ENCODE measurements at places on chromosomes 13 and 19.
A peak's percentile ranks its signal among the peaks of the same experiment; 100 is the strongest.

DNA sequence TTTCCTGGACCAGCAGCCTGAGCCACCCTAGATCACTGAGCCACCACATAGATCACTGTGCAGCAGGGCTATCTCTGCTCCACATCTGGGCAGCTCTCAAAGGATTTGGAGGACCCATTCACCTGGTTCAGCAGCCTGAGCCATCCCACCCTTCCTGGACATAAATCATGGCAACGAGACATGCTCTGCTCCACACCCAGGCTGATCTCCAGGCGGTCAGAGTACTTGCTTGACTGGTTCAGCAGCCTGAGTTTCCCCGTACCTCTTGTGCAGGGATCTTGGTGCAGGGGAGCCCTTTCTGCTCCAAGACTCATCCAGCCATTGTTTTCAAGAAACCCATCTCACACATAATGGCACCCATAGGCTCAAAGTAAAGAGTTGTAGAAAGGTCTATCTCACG lies 195.3 kb downstream of the LIG4 start:
- DNase-seq: no peak

DNA sequence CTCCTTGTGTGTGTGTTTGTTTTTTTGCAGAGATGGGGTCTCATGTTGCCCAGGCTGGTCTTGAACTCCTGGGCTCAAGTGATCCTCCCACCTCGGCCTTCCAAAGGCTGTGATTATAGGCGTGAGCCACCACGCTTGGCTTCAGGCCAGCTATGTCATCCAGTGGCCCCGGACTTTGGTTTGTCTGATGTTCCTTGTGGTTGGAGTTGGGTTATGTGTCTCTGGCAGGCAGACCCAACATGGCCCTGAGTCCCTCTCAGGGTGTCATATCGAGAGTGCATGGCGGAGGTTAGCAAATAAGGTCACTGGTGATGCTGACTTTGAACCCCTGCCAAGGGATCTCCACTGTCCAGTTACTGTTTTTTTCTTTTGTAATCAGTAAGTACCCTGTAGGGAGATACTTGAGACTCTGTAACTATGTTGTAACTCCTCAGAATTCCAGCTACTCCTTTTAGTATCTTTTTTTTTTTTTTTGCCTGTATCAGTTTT lies 37.3 kb downstream of the SMARCA4 start:
- DNase-seq: no peak

DNA sequence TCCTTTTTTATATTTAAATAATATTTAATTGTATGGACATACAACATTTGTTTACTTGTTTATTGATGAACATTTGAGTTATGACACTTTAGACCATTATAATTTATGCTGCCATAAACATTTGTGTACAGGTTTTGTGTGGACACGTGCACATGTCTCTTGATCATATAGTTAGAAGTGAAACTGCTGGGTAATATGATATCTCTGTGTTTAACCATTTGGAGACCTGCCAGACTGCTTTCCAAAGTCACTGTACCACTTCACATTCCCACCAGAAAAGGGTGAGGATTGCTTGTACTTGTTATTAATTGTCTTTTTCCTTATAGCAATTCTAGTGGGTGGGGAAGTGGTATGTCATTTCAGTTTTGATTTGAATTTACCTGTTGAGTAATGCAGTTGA lies 145.6 kb upstream of the KLHL1 start:
- no peak for DNase-seq

DNA sequence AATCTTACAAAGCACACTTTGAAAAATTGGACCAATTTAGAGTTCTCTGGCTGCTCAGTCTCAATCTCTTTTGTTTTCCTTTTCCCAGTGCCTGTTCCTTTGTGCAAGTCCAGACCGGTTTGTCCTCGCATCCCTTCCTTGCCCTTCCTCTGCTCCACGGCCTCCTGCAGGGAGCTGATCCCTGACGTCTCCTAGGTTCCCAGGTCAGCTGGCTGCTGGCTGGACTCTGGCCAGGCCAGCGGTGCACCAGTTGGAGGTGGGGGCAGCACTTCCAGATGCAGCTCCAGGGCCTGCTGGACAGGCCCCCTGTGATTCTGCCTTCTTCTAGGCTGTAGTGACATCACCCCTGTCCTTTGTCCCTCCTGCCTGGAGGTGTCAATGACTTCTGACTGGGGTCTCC lies 44.0 kb upstream of the KPNA3 start:
- DNase-seq: no peak

DNA sequence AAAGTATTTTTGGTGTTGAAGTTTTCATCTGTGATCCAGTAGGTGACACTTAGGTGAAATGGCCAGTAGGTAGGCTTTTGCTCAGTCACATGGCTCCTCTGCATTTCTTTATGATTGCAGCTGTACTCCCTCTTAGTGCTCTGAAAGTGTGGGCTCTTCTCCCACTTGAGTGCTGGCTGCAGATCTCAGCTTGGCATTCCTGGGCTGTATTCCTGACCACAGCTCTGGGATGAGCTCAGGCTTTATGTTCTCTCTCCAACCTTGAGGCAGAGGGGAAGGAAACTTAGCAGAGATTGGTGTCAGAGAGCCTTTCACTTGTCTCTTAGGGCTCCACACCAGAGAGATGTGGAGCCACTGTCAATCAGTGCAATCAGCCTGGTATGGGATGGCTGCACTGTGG lies 254.3 kb downstream of the NDFIP2 start:
- peak; percentile 31 for DNase-seq

GRCh38 chr13:20136781-20137703 lies 23.8 kb downstream of the GJA3 start:
- no peak for DNase-seq

- DNase-seq: no peak
These were observed 835.0 kb upstream of the PCDH20 start for GRCh38 chr13:62250501-62251201.

DNA sequence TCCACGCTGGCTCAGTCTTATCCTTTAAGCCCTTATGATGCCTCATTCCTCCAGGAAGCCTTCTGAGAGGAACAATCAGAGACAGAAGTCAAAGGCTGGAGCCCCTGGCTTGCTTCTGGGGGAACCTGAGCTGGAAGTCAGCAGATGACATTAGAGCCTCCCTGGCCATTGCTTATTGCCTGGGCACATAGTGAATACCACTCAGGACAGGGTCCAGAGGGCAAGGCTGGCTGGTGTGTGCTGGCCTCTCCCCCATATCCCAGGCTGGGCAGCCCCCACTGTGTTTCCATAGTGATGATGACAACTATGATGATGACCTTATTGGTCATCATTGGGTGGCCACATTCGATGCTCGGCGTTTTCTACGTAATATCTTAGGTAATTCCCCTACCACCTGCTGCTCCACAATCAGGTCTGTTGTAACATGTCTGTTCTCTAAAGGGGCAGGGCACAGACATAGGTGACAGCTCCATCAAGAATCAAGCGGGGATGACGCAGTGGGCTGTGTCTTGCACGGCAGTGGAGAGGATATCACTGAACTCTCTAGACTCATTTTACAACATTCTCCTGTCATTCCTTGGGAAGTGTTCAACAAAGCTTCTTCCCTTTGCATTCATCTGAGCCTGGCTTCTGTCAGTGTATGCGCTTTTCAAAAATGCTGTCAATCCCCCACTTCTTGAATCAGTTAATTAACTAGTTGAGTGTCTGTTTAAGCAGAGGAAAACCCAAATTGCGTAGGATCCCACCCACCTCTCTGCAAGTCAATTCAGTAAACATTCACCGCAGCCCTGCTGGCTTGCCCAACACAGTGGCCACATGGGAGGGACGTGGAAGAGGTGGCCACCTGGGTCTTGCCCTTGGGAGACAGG lies 89.4 kb upstream of the TSHZ3 start:
- DNase-seq: no peak

DNA sequence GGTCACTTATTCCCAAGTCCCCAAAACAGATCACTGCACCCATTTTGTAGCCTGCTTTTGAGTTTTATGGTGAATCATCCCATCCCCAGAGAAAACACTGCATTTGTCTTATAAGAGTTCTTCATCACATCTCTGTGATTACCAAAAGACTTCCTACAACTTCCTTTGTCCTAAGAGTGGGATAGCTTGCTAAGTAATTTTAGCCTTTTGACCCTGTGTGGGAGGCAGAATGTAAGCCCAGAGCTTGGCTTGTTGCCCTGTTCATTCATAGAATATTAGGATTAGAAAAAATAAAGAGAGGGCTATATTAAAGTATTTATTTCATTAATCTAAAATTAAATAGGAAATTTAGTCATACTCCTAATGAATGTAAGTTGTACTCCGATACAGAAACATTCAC lies 213.3 kb downstream of the MZT1 start:
- peak; percentile 9 for DNase-seq

DNA sequence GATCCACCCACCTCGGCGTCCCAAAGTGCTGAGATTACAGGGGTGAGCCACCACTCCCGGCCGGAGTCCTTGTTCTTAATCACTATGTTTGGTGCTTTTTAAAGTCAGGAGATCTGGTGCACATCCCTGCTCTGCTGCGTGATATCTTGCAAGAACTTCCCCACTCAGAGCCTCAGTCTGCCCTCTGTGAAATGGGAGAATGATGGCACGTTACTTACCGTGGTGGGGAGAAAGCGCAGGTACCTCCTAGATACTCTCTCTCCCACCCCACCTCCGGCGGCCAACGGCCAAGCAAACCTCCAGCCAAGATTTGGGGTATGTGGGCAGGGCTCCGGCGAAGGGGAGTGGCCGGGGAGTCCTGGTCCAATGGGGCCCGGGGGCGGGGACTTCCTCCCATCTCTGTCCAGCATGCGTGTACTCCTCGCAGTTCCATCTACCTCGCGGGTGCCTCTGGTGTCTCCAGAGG lies at the start of gene RYR1:
Gene RYR1, plus strand, starts transcription at position 424 of the 466 bp plus-strand sequence. CDS start 139 bp downstream, outside the sequence.
- DNase-seq: peak; percentile 35

- DNase-seq: no peak
These were observed 18.0 kb upstream of the EVI5L start for GRCh38 chr19:7811989-7812388.

DNA sequence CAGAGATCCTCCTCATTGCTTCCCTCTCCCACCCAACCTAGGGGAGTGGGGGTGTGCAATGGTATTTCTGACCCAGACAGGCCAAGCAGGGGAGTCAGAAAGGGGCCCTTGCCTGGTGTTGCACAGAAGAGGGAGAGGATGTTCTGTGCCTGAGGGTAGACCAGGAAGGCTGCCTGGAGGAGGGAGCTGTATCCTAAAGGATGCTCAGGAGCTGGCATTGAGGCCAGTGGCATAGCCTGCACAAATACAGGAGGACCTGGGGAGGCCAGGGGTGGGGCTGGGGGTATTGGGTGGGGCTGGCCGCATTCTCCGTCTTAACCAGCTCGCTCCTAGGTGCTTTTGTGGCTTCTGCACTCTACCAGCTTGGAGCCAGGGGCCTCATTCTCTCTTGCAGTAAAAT lies 4.4 kb downstream of the RNF225 start:
- no peak for DNase-seq

GRCh38 chr19:44698492-44699201 lies at the start of gene CEACAM16:
Gene CEACAM16 (plus strand): TSS chr19:44699151. CDS start chr19:44701457, 2,306 bp downstream.
- DNase-seq: no peak

- DNase-seq: no peak
These were observed 58.7 kb upstream of the KLF5 start for GRCh38 chr13:73000027-73000674.

GRCh38 chr13:21529146-21529893 lies 70.2 kb upstream of the ZDHHC20 start:
- DNase-seq: no peak

DNA sequence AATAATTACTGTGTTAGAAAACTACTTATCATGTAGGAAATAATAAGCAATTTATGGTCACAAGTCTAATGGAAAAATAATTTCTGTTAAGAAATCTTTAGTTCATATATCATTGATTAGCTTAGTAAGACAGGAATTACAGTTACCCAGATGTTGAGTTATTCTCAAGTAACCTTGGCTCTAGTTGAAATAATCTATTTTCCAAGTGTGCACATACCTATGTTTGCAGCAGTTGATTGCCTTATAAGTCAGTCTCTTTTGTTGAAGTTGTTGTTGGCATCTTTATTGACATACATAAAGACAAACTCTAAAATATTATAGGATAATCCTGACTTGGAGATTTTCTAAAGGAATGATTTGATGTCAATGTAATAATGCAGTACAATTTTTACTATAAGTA lies 511.4 kb upstream of the KLF12 start:
- DNase-seq: no peak

- no peak for DNase-seq
These were observed 29.7 kb upstream of the RGCC start for GRCh38 chr13:41427666-41428065.

- no peak for DNase-seq
These were observed 20.9 kb downstream of the ZNF536 start for GRCh38 chr19:30393046-30393445.

- no peak for DNase-seq
These were observed 409.3 kb downstream of the DIAPH3 start for GRCh38 chr13:59754411-59754810.

DNA sequence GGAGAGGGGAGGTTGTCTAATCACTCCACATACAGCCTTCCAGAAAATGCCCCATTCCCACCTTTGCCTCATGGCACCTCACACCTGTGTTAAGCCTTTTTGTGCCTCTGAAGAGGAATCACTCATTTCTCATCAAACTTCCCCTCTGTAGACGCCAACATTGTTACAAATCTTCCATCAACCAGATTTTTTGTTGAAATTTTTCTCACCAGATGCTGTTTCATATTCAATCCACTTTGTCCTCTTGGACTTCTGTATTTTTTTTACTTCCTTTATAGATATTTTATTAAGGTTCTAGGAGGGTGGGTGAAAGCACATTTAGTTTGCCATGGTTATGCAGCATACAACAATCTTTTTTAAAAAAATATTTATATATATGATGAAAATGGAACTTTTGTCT lies 74.0 kb downstream of the RUBCNL start:
- no peak for DNase-seq

GRCh38 chr13:67076378-67076777 lies 153.8 kb downstream of the PCDH9 start:
- peak; percentile 6 for DNase-seq

GRCh38 chr13:113468472-113469201 lies 15.3 kb upstream of the ADPRHL1 start:
- no peak for DNase-seq

DNA sequence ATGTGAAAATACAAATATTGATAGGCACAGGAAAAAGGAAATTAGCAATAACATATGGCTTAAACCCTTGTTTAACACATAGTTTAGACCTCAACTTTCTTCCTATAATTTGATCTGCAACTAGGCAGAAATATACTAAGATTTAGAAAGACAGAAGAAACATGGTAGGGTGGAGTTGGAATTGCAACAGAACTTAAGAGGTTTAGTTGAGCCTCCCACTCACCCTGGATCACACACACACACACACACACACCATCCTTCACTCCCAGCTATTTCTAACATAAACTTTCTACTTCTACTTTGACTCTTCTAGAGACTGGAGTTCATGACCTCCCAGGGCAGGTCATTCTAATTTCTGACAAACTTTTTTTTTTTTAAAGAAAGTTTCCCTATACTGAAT lies 47.4 kb downstream of the FLT3 start:
- no peak for DNase-seq

- peak; percentile 60 for DNase-seq
These were observed 1.1 kb downstream of the PIP5K1C start for GRCh38 chr19:3698974-3699740.

- DNase-seq: no peak
These were observed 51.5 kb upstream of the WDFY2 start for GRCh38 chr13:51532736-51533197.

Measured in EL (cell line).